Left ventricle myocardium inferior (tissue), 1 donor: ENCODE measurements at places on chromosomes 13 and 19.

DNA sequence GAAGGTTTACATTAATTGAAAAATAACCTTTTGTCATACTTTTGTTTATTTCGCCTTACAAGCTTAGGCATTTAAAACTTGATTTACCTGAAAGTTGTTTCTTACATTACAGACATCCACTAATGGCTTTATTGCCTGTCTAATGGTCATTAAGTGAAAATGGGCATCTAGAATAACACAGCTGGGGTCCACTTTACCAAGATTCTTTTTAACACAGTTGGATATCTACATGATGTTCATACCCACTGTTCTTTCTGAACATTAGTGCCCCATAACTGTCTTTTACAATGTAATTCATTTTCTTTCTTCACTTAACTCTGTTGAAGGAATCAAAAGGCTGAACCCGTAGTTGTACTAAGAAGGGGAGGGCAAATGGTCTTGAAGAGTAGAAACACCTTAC is 19.8 kb upstream of the KLHL1 start:
- DNase-seq, result no peak

GRCh38 chr19:14563989-14564651 is 7.7 kb downstream of the NDUFB7 start:
- no peak for DNase-seq

- DNase-seq, result peak; percentile 21
These were observed 141.0 kb downstream of the RAP2A start for GRCh38 chr13:97574926-97575325.

DNA sequence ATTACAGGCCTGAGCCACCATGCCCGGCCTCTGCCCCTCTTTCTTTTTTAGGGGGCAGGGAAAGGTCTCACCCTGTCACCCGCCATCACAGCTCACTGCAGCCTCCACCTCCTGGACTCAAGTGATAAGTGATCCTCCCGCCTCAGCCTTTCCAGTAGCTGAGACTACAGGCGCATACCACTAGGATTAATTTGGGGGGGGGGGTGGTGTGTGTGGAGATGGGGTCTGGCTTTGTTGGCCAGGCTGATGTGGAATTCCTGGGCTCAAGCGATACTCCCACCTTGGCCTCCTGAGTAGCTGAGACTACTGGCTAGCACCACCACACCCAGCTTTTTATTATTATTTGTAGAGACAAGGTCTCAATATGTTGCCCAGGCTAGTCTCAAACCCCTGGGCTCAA is 4.2 kb downstream of the APOE start:
- no peak for DNase-seq

DNA sequence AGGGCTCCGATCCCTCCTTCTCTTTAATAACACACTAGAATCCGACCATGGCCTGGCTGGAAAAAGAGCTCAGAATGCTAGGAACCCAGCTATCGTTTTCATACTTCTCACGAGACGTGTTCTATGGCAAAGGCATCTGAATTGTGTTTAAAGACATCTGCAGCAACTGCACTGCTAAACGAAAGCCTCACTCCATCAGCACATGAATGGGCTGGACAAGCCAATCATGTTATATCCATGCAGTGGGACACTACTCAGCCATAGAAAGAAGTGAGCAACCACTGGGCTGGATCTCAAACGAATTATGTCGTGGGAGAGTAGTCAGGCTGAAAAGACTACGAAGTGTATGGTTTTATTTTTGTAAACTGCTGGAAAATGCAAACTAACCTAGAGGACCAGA is 136.1 kb downstream of the COL4A1 start:
- no peak for DNase-seq

- no peak for DNase-seq
These were observed 298.4 kb downstream of the FGF14 start for GRCh38 chr13:102103469-102103868.

DNA sequence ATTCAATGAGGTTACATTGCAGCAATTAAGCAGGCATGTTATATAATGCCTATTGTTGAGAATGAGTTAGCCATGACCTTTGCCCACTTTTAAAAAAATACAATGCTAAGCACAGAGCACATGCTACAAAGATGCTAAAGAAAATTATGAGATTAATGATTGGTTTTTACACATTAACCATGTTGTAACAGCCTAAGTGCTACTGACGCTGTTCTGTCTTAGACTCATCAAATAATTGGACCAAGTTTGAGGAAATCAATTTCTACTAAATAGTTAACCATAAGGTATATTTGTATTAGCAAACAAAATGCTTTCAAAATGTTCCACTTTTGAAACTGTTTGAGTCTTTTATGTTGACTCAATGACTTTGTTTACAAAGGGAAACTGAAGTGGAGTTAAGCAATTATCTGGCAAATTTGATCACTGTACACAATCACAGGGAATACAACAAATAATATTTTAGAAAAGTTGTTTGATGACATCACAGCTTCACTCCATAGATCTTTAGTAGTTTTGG is 14.3 kb downstream of the MIR17HG start:
- DNase-seq, result no peak

DNA sequence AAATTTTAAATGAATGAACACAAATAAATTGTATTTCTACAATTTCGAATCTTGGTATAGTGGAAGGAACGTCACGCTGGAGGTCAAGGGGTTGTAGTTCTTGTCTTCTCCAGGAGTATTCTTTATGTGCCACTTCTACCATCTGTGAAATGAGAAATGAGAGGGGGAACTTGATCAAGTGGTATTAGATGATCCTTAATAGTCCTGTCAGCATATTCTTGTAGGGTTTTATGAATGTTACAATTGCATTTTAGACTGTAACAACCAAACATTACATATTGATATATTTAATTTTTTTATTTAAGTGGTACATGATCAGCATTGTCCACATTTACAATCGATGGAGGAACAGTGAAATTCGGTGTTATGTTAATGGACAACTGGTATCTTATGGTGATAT is 113.6 kb downstream of the NBEA start:
- DNase-seq, result no peak

- no peak for DNase-seq
These were observed 6.1 kb downstream of the SLC35E1 start for GRCh38 chr19:16566161-16566560.
